ENCODE measurements at places on chromosomes 4 and X. TPM values are rescaled to one million over a fixed set of nuclear protein-coding genes. Genes with fewer than 3 reads are reported as not detected.

DNA sequence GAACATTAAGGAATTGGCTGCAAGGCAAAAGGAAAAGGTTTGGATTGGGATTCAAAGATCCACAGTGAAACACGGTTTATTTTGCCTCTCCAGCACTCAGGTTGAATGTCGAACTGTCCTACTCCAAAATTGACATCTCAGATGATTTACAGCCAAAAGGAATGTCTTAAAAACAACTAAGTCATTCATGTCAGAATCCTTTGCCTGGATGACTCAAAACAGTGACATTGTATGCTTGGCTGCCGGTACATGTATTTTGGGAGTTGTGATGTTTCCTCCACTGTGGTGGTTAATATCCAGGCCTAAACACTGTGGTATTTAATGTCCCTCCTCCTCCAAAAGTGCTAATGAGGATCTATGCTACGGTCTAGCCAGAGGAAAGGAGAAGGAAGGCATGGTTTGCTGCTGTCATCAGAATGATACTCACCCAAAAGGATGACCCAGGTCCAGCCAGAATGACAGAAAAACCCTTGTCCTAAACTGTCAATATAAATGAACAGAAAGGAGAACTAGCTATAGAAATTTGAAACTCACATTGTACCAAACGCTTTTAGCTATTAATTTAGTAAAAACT, 20.9 kb downstream of the PGM2 start:
- H3K36me3 ChIP-seq = no peaks in the 10 kb centered on the region
- H3K27ac ChIP-seq = no peak overlapping the region
- H3K27me3 ChIP-seq = no peaks in the 10 kb centered on the region
- H3K4me3 ChIP-seq = no peak overlapping the region
- no peaks in the 10 kb centered on the region for H3K4me1 ChIP-seq

DNA sequence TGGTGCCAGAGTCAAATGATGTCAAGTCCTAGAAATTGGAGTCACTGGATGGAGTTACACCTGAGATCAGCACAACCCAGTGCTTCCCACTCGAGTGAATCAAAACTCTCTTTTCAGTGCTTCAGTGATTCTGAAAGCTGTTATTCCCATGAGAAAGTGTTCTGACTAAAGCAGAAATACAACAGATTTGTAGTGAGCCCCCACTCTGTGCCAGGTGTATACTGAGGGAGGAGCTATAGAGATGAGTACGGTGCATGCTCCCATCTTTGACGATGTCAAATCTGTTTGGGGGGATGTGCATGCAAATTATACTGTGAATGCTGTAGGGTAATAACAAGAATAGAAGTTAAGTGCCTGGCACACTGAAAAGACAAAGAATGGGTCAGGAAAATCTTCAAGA, 330.2 kb downstream of the HS3ST1 start:
- H3K27me3 ChIP-seq = no peaks in the 10 kb centered on the region
- no peak overlapping the region for H3K4me3 ChIP-seq
- no peaks in the 10 kb centered on the region for H3K36me3 ChIP-seq
- no peaks in the 10 kb centered on the region for H3K4me1 ChIP-seq

DNA sequence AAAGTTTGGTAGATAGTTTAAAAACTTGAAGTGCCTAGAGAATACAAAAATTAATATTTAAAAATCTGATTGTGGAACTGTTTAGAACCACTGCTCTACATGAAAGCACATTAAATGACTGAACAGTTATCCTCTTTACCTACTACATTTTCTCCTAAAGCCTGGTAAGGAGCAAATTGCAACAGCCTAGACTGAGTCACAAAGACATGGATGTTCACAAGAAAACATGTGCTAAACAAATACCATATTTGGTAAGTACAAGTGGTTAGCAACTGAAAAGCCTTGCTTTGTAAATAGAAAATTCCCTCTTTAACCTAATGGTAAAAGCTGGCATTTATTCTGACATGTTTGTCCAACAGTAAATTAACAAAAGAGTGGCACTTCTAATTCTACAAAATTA, 203.1 kb downstream of the FBXO8 start:
- no peak overlapping the region for H3K27ac ChIP-seq
- no peak for DNase-seq
- no peak overlapping the region for H3K4me3 ChIP-seq
- H3K27me3 ChIP-seq = no peaks in the 10 kb centered on the region

DNA sequence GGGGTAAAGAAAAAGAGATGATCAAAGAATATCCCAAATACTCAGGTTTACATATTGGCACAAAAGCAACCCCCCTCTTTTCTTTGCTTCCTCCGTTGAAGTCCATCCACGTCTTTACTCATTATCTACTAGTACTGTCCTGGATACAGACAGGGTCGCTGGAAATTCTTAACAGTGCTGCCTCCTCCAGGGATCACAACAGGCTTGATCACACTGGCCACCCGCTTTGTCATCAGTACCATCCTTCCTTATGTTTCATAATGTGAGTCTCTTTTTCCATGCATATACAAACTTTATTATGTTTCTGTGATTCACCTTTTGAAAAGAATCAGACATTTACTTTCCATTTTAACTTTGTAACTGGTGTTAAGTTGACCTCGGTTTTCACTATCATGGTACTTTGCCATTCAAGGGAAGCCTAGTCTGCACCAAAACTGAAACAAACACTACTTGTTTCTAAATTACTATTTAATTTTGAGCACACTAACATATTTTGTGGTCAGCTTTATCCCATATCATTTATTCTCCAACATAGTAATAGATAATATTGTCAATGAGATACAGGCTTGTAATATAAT, 387.5 kb upstream of the PPP1R2C start:
- H3K27ac ChIP-seq = no peak overlapping the region
- H3K4me1 ChIP-seq = no peaks in the 10 kb centered on the region
- no peak for DNase-seq

The TCEAL3 gene
- 65.8 TPM for total RNA-seq

The FGF2 gene
- 3.0 TPM for total RNA-seq

All from testis (tissue), 5 donors.